ENCODE measurements at places on chromosomes 2 and 18. TPM values are rescaled to one million over a fixed set of nuclear protein-coding genes. Genes with fewer than 3 reads are reported as not detected.

DNA sequence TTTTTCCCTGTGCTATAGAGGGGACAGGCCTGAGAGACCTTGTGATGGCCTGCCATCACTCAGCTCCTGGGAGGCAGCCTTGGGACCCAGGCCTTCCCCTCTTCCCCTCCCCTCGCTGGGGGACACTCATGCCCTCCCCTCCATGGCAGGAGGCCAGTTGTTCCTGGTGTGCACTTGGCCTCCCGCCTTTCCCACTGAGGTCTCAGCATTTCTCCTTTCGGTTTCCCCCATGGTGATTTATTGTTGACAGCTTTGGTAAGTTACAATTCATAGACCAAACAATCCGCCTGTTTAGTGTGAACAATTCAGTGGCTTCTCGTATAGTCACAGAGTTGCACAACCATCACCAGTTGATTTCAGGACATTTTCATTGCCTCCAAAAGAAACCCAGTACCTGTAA is 10.2 kb upstream of the CNDP1 start:
- DNase-seq, result no peak

DNA sequence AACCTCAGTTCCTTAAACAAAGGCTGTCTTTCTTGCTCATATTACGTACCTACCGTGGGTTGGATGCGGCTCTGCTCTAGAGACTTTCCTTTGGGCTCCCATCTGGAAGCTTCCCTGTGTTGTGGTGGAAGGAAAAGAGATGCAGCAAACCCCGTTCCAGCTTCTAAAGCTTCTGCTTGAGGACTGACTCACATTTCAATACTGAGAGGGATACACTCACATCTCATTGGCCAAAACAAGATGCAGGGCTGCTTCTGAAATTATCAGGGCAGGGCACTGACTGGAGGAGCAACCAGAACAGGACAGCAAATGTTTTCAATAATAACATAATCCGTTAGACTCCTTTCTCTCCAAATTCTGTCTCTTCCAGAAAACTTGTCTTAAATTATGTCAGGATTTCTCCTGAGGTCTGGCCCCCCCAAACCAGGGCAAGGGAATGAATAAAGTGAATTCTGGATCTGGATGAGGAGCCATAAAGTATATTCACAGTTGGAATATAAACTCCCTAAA is 4.5 kb upstream of the MYO5B start:
- DNase-seq, result no peak

DNA sequence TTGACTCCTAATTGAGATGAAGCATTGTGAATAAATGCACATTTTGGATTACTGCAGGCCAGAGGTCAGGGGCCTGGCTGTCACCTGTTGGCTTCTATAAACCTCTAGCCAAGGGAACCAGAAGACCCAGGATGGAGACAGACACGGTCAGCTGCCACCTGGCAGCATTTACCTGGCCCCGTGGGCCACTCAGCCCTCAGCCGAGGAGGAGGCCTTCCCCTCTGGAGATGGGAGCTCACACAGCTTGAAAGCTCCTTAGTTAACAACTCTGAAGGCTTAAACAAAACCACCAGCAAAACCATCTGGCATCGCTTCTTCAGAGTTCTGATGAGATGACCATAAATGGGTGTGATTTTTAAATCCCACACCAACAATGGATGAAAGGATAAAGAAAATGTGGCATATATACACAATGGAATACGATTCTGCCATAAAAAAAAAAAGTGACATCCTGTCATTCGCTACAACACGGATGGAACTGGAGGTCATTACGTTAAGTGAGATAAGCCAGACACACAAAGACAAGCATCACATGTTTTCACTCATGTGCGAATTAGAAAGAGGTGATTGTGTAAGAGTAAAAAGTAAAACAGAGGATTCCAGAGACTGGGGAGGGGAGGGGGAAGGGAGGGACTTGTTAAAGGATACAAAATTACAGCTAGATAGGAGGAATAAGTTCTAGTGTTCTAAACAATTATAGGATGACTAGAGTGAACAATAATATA is 218.4 kb downstream of the TMEM163 start:
- DNase-seq, result no peak

The ADI1 gene
- total RNA-seq, result 58.0 TPM
